Upper lobe of right lung (tissue), 1 donor: ENCODE measurements at places on chromosomes 1 and 21. TPM values are rescaled to one million over a fixed set of nuclear protein-coding genes. Genes with fewer than 3 reads are reported as not detected.
A peak's percentile ranks its signal among the peaks of the same experiment; 100 is the strongest.

Gene TNFRSF18
- 0.98 TPM for total RNA-seq

Gene S100A14
- total RNA-seq: 112 TPM

Gene RBP7
- total RNA-seq: 8.7 TPM

Gene FOXD3
- total RNA-seq: not detected

Gene EFNA3
- 1.0 TPM for total RNA-seq

Gene POGZ
- 96.3 TPM for total RNA-seq

Gene APOBEC4
- total RNA-seq: not detected

Gene BATF3
- 10.0 TPM for total RNA-seq

Gene TRIM58
- 6.0 TPM for total RNA-seq

GRCh38 chr1:111731956-111732355, 7.2 kb downstream of the INKA2 start:
- DNase-seq: no peak

DNA sequence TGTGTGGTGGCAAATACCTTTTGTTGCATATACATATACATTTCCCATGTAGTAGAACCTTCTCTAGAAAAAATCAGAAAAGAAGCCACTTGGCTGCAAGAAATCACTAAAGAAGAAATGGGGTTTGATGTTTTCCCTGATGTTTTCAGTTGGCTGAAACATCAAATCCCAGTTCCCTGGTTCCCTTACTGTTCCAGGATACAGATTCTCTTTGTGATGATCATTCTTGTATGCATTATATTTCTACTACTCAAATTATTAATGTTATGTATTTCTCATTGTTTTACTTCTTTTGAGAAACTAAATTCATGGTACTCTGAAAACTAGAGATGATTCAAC, 7.6 kb downstream of the RNU1-2 start:
- no peak for DNase-seq

DNA sequence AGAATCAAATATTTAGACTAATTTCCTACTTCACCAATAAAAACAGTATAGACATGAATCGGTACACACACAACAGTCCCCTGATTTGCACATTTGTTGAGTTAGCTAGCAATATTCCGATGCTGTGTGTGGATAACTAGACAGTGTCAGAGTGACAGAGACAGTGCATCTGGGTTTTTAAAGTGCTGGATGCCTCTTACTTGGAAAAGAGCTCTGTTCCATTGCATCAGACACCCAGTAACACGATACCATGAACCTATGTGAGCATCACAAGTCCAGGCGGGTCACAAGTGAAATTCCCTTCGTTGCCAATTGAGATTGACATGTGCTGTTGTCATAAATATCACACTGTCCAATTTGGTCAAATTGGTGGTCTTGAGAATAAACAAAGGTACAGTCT, 82.0 kb upstream of the ESRRG start:
- DNase-seq: no peak

DNA sequence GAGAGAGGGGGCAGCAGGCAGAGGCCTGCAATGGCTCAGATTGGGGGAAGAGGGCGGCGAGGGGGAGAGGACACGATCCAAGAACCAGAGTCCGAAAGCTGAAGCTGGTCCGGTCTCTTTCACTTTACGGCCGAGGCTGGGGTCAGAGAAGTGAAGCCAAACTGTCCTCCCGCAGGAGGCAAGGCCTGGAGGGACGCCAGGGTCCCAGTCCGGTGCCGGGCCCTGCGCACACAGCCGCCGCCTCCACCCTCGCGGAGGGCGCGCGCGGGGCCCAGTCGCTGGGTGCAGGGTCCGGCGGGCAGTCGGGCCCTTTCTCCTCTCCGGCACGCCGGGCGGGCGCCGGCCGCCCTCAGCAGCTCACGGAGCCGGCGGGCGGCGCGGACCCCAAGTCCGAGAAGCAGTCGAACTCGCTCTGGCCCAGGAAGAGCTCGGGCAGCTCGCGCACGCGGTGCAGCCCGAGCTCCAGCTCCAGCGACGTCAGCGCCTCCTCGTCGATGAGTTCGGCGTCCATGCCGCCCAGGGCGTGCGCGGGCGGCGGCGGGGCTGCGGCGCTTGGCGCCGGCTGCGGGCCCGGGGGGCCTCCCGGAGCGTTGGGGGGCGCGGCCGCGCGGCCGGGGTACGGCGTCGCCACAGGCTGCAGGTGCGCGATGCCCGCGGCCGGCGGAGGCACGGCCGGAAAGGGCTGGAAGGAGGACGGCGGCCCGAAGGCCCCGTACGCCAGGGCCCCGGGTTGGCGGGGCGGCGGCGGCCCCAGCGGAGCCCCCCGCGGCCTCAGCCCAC, 749 bp downstream of the CITED4 start:
- peak; percentile 78 for DNase-seq

DNA sequence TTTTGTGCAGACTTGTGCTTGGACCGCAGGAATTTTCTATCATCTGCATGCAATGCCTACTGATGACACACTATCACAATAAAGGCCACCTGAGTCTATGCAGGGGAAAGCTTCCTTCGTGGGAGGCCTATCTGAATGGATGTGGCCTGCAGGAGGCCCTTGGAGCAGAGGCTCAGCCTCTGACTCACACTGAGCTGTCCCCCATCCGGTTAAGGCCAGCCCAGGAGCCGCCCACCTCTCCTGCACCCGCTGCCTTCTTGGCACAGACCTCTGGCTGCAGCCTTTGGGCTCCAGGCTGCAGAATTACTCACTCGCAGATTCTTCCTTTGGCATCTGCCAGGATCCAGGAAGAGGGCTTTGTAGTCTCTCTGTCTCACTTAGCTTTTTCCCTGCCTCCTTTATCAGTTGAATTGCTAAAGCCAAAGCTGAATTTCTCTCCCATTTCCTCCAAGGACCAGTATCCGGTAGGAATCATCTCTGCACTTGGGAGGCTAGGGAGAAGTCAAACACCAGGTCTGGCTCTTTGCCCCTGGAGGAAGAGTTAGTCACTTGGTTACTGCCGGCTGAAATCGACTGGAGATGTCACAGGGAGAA, 65.1 kb upstream of the JUN start:
- peak; percentile 67 for DNase-seq

DNA sequence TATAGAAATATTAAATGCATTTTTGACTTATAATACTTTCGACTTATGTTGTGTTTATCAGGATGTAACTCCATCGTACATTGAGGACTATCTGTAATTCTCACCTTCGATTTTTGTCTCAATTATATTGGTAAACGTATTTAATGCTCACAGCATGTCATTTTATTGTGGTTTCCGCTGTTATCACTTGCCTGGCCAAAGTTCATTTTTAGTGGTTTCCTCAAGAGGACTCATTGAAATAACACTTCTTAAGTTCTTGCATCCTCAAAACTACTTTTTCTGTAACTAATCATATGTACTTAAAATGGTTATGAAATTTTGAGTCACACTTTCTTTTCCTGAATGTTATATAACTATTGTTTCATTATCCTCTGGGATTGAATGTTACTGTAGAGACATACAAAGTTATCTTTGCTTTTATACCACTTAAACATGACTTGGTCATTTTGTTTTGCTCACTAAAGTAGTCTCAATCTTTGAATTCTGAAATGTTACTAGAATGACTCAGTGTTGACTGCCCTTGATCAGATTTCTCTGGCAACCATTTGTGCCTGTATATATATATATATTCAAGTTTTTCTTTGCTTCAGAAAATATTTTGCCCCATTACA, 289.6 kb upstream of the PROX1 start:
- no peak for DNase-seq

- DNase-seq: peak; percentile 75
Observed at GRCh38 chr1:11925938-11926292, 312 bp downstream of the KIAA2013 start.
